ENCODE measurements at places on chromosomes 2 and 18. TPM values are rescaled to one million over a fixed set of nuclear protein-coding genes. Genes with fewer than 3 reads are reported as not detected.

DNA sequence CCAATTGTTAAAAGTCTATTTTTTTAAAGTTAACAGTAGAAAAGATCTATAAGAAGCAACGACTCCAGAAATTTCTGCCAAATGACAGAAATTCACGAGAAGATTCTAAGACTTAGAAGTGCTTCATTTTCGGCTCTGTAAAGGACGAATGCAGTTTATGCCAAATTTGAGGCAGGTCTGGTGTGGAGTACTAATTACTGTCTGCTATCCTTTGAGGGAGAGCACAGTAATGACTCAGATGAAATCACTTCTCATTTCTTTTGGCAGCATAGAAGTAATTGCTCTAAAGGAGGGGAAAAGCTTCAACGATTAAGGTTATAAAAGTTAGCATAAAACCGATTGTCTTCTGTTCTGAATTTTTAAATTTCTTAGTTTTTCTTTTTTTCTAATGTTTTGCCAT is 11.4 kb downstream of the G6PC2 start:
- no peak for DNase-seq

EHD3 gene
- total RNA-seq, result 9.5 TPM

G6PC2 gene
- total RNA-seq, result not detected

DNA sequence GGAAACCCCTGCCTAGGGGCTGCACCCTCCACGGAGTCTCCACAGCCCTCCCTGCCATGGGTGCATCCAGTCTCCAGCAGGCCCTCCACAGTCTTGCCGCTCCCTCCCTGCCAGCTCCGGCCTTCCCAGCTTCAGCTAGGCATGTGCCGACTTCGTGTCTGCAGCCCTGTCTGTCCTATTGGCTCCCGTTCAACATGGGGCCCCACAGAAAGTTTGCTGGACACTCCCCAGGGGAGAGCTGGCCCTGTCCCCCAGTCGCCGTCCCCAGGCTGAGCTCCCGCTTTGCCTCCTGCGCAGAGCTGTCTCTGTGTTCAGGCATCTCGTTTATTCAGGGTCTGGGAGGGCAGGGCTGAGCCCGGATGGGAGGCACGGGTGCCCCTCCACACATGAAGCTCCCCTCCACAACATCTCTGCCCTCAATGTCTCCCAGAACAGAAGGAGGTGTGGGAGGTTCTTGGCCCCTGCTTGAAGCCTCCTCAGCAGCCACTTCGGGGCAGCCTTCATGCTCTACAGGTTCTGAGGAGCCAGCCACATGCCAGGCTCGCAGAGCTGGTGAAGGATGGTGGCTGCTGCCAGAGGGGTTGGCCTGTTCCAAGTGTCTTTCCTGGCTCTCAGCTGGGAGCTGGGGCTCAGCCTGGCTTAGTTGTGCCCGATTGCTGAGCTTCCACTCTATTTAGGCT is 120.1 kb upstream of the PXDN start:
- no peak for DNase-seq

- peak; percentile 26 for DNase-seq
These were observed 69.5 kb upstream of the PSMD14 start for GRCh38 chr2:161238560-161239325.

DNA sequence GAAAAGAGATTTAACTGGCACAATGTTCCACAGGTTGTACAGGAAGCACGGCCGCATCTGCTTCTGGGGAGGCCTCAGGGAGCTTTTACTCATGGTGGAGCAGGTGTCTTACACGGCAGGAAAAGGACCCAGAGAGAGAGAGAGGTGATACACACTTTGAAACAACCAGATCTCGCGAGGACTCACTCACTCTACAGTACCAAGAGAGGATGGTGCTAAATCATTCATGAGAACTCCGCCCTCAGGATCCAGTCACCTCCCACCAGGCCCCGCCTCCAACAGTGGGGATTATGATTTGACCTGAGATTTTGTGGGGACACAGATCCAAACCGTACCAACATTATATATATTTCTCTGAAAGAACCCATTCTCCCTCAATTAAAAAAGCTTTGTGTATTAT is 79.7 kb upstream of the DOCK10 start:
- no peak for DNase-seq

DNA sequence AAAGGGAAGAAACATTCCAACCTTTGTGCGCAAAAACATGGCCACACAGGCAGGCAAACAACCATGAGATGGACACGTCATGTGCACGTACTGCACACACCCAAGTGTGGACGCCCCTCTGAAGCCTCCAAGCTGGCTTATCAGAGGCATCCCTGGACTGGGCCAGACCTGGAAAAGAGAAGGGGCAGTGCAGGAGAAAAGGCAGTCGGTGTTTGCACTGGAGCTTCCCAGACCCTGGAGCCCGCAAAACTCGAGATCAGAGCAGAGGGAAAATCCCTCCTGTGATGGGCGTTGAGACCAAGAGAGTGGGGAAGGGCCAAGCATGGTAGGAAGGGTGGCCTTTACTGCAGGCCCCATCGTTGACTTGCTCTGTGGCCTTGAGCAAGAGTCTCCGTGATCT is 269.5 kb downstream of the CYRIA start:
- no peak for DNase-seq

GCG gene
- not detected for total RNA-seq

APCDD1 gene
- total RNA-seq, result under 0.01 TPM

DNA sequence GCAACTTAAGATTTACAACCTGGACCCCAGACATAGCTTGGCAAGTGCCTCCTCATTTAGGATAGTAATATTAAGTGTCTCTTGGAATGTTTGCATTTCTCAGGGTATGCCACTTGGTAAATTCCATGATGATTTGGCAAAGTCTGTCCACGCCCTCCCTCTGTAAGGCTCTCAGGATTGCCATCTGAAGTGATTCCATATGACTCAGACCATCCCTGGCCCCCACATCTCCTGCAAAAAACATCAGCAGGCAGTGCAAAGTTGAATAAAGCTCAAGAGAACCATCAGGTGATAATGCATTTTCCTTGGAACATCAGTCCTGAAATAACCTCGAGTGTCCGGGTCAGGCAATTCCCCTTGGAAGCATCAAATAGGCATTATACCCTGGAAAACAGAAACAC is 27.1 kb upstream of the PIEZO2 start:
- no peak for DNase-seq

DNA sequence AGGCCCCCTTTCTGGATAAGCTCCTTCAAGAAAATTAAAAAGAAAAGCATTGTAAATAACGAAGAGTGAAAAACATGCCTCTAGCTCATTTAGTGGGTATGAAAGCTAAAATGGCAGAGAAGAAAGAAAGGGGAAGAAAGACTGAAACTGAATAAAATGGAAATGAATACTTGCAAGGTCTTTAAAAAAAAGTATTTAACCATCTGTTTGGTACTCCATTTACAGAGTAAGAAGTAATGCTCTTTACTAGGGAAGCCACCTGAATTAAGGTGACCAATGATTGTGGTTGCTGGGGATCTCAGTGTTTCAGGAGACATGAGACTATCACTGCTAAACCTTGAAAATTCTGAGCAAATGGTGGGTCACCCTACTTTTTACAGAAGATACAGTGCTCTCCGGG is 17.7 kb upstream of the ARL5A start:
- no peak for DNase-seq

LBH gene
- total RNA-seq, result 22.7 TPM

CYB5A gene
- 256 TPM for total RNA-seq

DNA sequence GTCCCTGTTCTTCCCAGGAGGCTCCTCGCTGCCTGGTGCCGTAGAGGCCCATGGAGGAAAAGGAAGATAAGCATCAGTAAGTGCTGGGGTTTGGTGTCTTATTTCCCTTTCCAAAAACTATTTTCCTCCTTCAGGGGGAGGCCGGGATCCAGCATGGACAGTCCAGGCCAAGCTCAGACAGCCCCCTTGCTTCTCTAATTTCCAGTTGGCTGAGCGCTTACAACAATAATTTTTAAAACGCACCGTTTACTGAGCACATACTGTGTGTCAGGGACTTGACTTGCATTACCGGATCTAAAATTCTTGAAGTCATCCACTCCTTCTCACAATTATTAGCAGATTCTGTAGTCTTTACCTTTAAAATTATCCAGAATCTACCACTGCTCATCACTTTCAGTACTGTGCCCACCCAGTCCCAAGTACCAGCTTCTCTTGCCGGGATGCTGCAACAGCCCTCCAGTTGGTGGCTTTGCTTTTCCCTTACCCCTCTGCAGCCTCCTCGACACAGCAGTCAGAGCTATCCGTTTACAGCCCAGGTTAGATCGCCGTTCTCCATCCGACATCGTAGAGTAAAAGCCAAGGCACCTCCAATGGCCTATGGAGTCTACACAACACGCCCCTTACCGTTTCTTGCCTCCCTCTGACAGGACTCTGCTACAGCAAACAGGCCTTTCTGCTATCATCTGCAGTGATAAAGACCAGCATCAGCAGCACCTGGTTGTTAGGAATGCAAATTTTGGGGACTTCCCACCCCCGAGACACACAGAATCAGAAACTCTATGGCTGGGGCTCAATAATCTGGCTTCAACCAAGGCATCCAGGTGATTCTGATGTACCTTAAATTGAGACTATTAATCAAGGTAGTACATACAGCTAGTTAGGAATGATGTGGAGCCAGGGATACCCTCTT is 75.2 kb upstream of the TSPYL6 start:
- no peak for DNase-seq

- DNase-seq, result peak; percentile 11
These were observed 62.5 kb downstream of the RPRM start for GRCh38 chr2:153416071-153416470.

SLC9A4 gene
- total RNA-seq, result 7.6 TPM

CNDP2 gene
- 835 TPM for total RNA-seq

QPCT gene
- 83.0 TPM for total RNA-seq

DNA sequence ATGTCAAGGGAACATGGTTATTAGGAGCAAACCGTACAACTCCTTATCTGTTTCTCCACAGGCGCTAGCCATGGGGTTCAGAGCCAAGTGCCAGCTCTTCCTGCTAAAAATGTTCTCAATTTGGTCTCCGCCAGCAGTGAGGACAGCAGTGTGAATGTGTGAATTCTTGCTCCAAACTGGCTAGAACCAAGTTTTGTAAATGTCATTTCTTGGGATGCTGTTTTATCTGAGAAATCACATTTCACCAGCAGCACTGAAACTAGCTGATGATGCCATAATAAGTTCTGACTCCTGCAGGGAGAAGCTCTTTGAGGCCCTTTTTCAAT is 140.6 kb upstream of the LGALSL start:
- DNase-seq, result no peak

DNA sequence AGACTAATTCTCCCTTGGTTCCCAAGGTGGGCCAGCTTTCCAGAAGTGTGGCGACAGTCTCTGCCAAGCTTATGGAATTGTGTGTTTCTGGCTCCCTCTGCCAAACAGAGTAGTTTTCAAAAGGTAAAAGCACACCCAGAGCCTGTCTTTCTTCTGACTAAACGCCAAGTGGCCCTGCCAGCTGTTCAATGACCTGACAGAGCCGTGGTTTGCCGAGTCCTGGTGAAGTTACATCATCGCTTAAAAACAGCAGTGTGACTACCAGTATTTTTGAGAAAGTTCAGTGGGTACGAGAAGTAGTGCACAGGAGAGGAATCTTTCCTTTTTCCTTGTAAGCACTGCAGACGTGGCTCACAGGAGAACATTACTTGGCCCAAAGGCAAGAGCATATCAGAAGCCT is 1.9 kb downstream of the PER2 start:
- peak; percentile 92 for DNase-seq

DNA sequence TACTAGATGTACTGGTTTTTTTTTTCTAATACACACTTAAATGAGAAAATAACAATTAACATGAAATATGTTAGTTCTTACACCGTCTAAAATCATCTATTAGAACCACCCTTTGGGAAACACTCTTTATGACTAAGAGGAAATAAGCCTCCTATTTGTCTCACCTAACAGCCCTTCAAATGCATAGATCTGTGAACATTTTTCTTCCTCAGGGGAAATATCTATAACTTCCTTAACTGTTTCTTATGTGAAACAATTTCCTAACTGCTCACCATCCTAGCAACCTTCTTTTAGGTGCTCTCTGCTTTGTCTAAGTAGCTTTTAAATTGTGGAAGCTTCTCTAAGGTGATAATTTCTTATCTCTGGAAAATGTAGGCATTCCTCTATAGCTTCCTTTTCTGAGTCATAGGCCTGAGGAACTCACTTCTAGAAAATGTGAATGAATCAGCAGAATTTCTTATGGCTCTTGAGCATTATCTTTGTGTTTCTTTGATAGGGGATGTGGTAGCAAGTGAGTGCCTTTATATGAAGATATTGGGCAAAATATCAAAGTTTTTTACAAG is 56.1 kb downstream of the CNTNAP5 start:
- no peak for DNase-seq

- peak; percentile 37 for DNase-seq
These were observed 208.4 kb upstream of the COL3A1 start for GRCh38 chr2:188765522-188766470.

GRCh38 chr2:206361407-206362045 is 81.8 kb upstream of the ADAM23 start:
- no peak for DNase-seq

CFAP65 gene
- total RNA-seq, result not detected

- no peak for DNase-seq
These were observed 135.2 kb upstream of the NFATC1 start for GRCh38 chr18:79260510-79260909.

GRCh38 chr2:74748665-74749064 is 85.3 kb upstream of the HK2 start:
- no peak for DNase-seq

DNA sequence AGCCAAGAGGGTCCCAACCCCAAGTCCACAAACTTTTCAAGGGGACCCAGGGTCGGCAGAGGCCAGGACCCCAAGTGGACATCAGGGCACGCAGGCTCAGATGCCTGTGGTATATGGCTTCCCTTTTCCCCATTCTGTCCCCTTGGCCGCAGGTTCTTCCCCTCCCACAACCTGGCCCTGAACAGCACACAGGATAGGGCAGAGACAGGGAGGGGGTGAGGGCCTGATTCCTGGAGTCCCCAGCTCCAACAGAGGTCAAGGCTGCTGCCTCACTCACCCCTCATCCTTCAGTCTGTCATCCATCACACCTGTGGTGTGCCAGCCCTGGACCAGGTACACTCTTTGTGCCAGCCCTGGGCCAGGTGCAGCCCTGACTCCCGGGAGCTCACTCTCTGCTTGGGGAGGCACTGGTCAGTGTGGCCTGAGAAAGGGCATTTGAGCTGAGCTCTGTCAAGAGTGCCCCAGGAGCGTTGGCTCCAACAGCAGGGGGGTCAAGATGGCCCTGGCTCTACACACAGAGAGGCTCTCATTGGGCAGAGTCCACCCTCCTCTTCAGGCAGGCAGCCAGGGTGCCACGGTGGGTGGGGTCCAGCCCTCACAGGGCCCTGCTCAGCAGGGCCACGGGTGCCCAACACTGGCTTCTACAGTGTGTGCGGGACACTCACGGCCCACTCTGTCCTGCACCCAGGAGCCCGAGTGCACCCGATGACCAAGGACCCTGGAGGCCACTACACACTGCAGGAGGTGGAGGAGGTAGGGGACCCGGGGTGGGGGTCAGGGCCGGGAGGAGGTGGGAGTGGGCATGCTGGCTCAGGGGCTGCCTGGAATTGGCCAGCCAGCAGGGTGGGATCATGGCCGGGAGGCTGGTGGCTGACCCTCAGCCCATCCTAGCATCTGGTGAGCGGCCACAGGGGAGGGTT is 1.6 kb downstream of the AGXT start:
- no peak for DNase-seq

DTNB gene
- total RNA-seq, result 10.7 TPM

Data from renal cortical epithelial cell (primary cell).